ENCODE measurements at places on chromosomes 7 and 10.

DNA sequence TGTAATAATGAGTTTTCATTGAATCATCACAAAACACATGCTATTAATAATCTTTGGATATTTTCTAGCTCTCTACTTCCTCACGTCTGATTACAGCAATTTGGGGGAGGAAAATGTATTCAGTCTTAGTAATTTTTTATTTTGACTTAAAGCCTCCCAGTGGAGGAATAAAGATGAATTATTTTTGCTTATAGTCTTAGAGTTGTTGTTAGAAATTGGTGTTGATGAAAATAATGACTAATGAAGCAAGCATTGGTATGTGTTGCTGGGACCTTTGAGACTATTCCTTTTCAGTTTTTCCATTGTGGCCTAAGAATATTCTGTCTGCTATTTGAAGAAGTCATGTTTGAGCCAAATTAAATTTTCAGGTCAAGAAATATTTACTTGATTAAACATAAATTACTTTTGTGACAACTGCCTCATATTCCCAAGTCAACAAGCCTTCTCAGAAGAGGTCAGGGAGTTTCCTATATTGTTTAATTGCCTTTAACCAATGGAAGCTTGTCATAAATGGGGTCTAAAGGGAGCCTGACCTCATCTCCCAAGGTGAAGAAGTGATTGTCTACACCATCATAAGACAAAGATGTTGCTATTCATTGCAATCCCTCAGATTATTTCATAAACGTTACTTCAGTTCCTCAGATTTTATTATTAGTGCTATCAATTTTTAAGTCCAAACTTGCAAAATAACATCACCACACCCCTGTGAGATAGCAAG is 90.0 kb downstream of the ST7 start:
- no peak for DNase-seq

- no peak for DNase-seq
Observed at GRCh38 chr7:117134889-117135552, 181.7 kb downstream of the ST7 start.

DNA sequence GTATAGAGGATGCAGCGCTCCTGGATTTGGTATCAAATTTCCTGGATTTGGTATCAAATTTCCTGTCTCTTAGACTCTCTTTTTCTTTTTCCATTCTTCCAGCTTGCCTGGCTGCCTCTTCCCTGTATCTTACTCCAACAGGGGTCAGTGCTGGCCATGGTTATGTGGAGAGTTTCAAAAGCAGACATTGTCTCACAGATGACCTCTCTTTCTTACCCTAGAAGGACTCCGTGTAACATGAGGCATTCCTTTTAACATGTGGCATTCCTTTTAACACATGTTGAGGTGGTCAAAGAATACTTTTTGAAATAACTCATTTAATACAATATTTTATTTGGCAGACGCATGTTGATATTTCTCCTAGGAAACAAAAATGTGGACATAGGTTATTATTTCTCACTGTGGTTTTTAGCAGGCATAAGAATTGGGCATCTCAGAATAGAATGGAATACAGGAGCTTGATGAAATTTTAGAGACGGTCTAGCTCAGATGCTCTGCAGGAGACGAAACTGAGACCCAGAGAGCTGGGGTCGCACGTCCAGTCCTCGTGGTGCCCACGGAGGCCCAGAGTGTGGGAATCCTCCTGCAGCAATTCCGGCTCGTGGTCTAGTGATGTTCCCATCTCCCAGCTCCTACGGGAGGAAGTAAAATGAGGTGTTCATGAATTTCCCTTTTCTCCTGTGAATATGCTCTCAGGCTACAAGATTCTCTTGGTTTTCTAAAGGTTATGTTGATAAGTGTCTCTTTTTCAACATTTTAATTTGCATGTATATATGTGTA is 59.6 kb upstream of the PITRM1 start:
- no peak for DNase-seq

DNA sequence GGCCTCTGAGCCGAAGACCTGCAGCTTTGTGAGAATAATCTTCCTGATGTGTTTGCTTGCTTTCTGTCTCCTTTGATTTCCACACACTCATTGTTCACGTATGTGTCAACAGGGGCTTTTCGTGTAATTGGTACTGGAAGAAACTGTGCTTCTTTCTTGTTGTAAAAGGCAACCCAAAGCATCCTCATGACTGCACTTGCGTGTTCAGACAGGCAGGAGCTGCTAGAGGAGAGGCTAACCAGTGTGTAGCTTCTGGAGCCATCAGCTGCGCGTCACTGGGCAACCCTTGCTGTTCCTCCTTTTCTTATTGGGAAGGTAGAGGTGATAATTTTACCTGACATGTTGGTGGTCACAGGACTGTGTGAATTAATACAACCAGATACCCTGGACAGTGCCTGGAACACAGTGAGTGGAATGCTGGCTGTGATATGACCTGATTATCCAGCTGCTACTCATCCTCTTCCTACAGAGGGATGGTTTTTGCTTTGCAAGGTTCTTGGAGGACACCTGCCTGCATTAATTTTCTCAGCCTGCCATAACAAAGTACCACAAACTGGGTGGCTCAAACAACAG is 213.0 kb downstream of the ABCA13 start:
- DNase-seq, result no peak

DNA sequence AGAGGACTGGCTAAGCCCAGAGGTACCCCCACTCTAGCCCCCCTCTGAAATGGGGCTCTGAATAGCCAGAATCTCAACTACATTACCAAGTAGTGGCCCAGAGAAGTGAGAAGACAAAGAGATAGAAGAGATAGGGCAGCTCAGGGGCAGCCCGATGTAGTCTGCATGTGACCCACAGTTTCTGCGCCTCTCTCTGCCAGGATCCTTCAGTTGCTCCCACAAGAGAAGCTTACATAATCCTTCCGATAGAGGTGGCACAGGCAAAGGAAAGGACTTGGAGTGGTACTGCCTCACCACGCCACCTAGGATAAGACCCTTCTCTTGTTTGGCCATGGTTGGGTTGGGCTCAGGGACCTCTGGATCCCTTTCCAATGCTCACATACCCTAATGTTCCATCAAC is 5.4 kb upstream of the PDE1C start:
- no peak for DNase-seq

DNA sequence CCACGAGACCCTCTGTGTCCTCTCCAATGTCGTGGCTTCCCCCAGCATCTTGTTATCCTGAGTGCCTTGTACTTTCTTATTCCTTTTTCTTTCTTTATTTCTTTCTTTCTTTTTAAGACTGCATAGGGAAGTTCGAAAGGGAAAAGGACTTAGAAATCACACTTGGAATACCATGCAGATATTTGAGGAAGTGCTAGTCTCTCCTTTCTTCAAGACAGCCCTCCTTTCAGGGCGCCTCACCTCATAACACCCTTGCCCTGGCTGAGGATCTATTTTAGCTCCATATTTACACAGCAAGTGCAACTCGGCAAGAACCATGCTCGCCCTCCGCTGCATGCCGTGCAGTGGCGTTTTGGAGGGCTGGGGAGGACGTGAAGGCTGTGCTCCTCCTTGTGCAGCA is 232.3 kb upstream of the GLI3 start:
- DNase-seq, result no peak

DNA sequence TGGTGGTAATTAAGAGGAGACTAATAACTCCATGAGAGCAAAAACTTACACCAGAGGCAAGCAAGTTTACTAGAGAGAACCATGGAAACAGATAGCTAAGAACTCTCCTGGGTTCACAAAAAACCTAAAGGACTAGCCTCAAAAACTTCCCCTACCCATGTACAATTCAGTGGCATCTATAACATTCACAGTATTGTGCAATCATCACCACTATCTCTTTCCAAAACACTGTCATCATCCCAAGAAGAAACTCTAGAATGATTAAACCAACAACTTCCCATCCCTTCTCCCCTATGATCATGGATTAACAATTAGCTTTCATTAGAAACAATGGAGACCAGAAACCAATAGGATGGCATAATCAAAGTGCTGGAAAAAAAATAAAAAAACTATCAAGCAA is 1038.3 kb downstream of the LRMDA start:
- DNase-seq, result no peak

- no peak for DNase-seq
Observed at GRCh38 chr7:114670676-114671075, 251.2 kb upstream of the MDFIC start.

DNA sequence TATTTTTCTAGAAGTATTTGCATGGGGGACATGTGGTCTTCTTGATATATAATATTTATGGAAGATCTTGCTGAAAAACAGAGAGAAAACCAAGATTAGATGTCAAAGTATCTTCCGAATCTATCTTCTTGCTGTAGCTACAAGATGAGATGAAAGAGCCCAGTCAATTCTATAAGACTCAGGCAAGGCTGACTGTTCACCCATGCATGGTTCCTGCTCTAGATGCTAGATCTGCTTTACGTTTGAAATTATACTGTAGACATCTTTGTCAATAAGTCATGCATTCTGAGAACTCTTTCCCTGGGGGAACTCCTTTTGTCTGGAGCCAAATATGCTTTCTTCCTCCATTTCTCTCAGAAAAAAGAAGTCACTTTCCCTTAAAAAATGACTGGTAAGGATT is 1292.0 kb downstream of the XPNPEP1 start:
- DNase-seq, result no peak

DNA sequence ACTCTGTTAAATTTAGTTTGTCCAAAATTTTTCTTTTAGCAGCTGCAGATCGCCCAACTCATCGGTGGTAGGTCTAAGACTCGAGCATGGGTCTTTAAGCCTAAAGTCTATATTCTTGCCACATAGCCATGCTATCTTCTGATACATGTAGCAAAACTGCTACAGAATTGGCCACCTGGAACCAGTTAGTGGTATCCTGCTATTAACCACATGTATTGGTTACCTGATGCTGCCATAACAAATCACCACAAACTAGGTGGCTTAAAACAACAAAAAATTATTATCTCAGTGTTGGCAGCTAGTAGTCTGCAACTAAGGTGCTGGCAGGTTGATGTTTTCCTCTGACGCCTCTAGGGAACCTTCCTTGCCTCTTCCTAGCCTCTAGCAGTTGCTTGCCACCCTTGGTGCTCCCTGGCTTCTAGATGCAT is 96.7 kb upstream of the PIK3CG start:
- no peak for DNase-seq

GRCh38 chr10:61176424-61176823 is 232.4 kb upstream of the RHOBTB1 start:
- no peak for DNase-seq

DNA sequence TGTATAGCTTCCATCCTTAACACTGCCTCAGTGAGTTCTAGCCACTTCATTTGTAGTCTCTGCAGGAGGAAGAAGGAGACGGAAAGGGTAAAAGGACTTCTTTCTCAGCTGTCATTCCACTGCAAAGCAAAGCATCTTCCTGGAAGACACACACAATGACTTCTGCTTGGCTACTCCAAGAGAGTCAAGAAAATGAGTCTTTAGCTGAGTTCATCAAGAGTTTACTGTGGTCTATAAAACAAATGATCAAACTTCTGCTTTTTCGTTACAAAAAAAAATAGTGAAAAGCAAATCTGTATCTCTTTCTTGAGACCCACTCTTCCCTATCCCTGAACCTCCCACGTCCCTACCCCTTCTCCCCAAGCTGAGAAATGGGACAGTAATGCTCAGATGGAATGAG is 205.0 kb upstream of the AHR start:
- no peak for DNase-seq

GRCh38 chr10:69949770-69950169 is 102.9 kb upstream of the MACROH2A2 start:
- DNase-seq, result no peak

DNA sequence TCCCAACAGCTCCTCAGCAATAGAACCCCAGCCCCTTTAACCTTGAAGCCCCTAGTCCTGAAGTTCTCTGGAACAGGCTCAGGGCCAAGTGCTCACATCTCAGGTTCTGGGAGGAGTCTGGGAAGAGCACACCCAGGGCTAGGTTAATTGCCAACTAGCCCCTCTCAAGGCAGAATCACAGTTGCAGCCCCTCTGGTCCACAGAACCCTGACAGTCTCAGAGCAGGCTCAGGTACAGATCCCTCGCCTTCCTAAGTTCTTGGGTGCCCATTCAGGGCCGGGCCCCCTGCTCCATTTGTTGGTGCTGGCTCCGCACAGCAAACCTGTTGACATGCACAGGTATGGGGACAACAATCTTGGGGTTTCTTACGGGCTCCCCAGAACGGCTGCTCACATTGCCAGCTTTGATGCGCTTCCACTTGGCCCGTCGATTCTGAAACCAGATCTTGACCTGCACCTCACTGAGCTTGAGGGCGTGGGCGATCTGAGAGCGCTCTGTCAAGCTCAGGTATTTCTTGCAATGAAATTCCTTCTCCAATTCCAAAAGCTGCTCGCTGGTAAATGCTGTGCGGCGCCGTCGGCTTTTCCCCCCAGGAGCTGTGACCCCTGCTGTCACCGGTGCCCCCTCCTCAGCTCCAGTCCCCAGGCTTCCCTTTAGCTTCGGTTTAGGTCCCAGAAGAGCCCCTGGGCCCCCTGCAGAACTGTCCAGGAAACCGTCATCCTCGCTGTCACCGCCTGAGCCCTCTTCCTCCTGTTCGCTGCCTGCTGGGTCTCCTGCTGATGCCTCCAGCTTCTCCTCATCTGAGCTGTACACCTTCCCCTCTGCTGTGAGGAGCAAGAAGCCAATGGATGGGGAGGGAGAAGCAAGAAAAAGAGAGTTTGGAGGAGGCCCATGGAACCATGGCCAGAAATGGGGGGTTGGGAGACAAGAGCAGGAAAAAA is 18.9 kb downstream of the GBX1 start:
- no peak for DNase-seq

- no peak for DNase-seq
Observed at GRCh38 chr7:121300685-121301420, 27.9 kb upstream of the WNT16 start.

DNA sequence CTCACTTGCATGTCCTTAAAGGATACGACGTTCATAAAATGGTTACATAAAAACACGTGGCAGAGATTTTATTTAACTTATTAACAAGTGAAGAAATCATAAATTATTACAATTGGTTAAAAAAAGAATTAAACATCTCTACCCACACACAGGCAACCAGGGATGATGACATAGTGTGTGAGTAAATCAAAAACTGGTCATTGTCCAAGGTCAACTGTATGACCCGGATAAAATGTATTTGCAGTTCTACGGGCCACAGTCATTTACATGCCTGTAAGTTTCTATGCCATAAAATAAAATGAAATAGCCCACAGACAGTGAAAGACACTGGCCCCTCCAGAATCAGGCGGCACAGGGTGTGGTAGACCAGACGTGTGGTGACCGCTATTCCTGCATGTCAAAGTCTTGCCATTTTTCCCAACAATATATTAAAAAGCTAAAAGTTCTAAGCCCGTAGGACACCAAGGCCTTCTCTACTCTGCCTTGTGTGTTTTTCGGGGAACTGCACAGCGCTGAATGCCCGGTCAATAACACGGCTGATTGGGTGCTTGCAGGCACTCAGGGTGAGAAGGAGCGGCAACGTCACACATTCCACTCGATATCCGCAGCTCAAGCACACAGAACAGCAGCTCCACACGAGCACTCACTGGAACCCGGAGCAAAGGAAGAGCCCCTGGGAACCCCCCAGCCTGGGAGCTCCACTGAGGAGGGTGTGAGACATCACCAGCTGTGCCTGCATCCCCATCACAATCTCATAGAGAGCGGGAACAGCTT is 143.3 kb upstream of the PPP2R2D start:
- DNase-seq, result no peak

GRCh38 chr10:86401588-86402282 is 35.1 kb upstream of the GRID1 start:
- DNase-seq, result no peak

Measured in stimulated activated CD8-positive, alpha-beta memory T cell treated with anti-CD3 and anti-CD28 coated beads, Interleukin-7, amount 100 ng/mL, for 24 hours (primary cell).